SHP77 (cell line): ENCODE measurements at places on chromosomes 7 and 10.
A peak's percentile ranks its signal among the peaks of the same experiment; 100 is the strongest.

DNA sequence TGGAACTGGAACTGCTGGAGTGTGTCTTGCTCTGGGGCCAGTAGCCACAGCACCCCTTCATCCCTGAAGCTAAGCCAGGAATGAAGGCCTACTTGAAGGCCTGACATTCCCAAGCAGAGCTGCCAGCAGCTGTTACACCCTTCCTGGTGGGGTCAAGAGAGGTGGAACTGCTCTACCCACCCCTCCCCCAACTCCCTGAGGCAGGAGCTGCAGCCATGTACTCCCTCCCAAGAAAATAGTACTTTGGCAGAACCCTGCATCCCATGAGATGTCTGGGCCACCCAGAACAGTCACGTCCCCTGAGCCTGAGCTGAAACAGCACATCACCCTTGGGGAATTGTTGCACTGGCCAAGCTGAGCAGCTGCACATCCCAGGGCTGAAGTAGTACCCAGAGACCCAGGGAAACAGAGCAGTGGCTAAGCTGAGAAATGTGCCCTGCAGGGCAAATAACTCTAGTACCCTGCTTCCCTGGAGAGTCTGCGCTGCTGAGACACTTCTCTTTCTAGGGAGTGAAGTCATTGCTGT is 63.4 kb upstream of the PLA2G12B start:
- no peak for DNase-seq

- DNase-seq, result no peak
Observed at GRCh38 chr10:60784641-60785040, 6.4 kb downstream of the CDK1 start.

DNA sequence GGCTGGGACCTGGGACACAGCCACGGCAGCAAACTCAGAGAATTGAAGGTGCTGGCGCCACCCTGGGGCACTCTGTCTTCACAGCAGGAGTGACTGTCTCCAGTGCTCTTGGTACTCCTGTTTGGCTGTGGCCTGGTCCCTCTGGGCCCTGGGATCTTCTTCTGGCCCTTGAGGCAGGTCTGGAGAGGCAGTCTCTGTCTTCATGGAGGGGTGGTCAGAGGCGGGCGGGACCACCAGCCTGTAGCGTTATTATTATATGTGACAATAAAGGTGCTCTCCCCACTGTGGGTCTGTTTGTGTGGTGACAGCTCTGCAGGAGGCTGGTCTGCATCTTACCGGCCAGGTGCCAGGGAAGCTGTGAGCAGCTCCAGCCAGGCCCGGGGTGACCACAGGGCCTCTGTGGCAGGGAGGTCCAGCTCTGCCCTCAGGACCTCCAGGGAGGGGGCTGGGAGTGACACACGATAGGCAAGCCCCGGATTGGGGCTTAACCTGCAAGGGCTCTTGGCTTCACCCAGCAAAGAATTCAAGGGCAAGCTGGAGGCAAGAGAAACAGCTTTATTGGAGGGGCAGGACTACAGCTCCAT is 70.3 kb downstream of the MYL10 start:
- no peak for DNase-seq

DNA sequence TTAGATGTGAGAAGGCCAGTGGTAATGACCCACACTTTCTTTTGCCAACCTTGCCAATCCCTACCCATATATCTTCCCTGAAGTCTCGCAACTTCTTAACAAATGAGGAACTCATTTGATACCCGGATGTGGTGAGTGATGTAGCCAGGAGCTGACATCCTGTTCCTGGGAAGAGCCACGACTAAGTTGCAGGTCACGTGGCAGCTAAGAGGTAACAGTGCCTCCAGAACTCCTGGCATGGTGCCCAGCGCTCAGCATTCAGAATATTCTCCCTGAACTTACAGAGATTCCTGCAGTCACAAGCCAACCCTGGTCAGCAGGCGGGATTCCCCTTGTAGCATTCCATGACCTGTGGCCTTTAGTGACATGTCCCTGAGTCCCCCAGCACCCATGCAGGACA is 282.5 kb downstream of the GALNT17 start:
- DNase-seq, result no peak

DNA sequence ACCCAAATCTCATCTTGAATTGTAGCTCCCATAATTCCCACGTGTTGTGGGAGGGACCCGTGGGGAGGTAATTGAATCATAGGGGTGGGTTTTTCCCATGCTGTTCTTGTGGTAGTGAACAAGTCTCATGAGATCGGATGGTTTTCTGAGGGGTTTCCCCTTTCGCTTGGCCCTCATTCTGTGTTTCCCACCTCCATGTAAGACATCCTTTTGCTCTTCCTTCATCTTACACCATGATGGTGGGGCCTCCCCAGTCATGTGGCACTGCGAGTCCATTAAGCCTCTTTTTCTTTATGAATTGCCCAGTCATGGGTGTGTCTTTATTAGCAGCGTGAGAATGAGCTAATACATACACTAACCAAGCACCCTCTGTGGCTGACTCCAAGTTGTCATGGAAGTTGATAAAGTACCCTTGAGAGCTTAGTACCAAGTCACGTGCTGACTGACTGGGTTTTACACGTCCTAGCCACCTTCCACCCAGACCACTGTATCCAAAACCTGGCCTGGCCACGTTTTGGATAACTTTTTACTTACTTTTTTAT is 614.4 kb downstream of the SDK1 start:
- no peak for DNase-seq

GRCh38 chr10:12350167-12350872 is 973 bp downstream of the CAMK1D start:
- DNase-seq, result no peak

- DNase-seq, result no peak
Observed at GRCh38 chr7:54663603-54664234, 95.3 kb downstream of the SEC61G start.

- DNase-seq, result no peak
Observed at GRCh38 chr10:73865459-73866442, 8.6 kb downstream of the CAMK2G start.

DNA sequence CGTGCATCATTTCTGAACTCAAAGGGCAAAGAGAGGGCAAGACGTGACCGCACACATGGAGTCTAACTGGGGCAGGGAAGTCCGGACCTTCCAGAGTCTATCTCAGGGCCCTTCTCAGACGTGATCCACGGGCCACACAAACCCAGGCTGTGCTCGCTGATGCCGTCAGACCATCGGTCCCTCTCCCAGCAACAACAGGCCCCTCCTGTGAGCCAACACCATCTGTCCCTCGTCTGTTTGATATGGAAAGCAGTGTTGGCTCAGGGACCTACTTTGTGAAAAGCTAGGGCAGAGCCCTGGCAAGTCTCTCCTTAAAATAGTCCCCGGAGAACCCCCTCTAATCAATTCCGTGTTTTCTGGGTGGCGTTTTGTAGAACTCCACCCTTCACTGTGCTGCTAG is 208.8 kb downstream of the TCERG1L start:
- no peak for DNase-seq

DNA sequence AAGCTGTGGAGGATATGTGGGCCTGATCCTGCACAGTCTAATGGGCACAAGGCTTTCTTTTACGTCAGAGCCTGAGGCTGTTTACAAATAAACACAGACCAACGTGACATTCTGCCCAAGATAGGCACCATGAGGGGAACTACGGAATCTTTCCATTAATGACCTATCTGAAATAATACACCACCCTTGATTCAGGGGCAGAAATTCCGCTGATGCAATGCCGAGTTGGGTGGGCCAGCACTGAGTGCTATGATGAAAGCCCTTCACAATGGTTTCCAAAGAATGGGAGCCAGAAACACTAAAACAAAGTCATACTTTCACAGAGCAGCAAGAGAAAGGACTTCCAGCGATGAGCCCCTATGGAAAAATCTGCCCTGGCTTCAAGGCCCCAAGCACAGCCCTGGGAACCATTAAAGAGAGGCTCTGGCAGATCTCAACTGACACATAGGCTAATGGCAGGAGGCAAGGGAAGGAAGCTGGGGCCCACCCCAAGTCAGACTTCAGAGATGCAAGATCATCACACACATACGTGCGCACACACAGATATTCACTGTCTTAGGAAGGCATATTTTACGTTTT is 72.2 kb upstream of the DLX6 start:
- DNase-seq, result no peak

DNA sequence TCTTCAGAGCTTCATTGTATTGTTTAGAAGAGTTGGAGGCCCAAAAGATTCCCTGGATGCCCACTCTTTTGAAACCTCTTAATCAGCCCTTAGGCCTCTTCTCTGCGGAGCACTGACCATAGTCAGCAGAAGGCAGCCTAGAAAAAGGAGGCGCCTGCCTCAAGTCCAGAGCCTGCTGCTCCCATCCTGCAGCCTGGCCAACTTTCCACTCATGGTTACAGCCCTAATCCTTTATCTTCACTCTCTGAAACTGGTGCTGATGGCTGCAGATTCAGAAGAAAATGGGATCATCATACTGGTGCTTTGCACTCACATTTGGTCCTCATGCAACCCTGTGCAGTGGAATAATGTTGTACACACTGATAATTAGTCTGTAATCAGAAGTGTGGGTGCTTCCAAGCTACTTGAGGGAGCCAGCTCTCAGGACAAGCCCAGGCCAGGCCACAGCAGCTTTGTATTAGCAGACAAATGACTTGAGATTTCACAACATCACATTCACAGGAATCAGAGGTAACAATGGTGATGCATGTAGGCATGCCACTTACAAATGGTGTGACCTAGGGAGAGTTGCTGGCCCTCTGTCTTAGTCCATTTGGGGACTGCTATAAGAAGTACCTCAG is 272.9 kb downstream of the GALNT17 start:
- DNase-seq, result no peak

DNA sequence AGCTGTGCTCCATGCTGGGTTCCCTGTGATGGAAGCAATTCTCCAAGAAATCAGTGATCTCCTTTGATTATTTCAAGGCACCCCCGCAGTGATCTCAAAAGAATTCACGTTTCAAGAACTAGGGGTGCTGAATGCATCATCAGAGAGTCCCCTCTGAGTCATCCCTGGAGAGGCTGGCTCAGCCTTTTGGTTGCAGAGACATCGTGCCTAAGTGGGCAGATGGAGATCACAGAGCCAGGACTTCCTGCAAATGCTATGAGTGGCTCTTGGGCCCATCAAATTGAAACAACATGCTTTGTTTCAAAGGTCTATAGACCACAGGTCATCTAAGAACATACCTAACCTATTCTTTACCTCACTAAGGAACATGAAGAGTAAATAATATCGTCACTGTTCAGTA is 41.5 kb upstream of the PLEKHA1 start:
- DNase-seq, result no peak

DNA sequence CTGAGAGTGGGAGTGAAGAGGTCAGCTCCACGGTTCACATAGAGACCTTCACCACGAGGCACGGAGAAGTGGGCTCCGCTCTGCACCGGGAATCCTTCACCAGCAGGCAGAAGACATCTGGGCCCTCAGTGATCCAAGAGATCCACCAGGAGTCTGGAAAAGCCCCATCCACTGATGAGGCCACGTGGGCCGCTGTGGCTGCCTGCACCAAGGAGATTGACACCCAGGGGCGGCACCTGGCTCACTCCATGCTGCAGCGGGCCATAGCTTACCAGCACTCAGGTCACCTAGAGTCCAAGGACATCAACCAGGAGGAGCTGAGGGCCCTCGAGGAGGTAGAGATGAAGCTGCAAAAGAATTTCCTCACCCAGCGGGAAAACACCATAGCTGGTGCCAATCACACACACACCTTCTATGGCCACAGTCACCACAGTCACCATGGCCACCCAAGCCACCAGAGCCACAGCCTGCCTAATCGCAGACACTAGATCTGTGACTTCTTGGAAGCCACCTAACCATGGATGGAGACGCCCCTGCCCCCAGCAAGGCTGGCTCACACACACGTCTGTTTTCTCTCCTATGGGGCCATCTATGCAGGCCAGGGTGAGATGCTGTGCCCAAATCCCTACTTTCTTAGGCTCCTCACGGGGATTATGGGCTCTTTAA is 694 bp downstream of the C10orf62 start:
- no peak for DNase-seq

- DNase-seq, result no peak
Observed at GRCh38 chr10:75987616-75988015, 556.2 kb downstream of the LRMDA start.

- no peak for DNase-seq
Observed at GRCh38 chr10:62043421-62044021, 142.0 kb downstream of the ARID5B start.

DNA sequence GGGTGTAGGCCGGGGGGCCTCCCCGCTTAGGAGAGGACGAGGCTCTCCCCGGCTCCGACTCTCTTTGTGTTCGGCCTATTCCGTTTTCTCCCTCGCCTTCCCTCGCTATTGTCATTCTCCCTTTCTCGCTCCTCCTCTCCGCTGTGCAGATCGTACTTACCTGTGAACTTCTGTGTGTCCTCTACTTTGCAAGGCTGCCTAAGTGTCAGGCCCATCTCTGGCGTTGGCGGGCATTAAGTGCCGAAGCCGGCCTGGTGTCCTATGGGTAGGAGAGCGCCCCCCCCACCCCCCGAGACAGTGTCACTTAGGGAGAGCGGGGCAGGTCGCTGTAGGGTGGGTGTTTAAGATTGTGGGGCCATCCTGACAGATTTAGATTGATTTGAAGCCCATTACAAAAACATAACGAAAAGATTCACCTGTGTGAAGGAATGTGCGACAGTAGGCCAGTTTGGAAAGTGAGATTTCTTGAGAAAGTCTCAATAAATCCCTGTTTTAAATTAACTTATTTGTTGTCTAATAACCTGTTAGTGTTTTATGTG is 579 bp downstream of the RBM33 start:
- DNase-seq, result peak; percentile 48

GRCh38 chr10:75111907-75112679 is 637 bp downstream of the SAMD8 start:
- no peak for DNase-seq

- DNase-seq, result no peak
Observed at GRCh38 chr7:39987641-39988347, 37.7 kb downstream of the CDK13 start.
